Stimulated activated CD8-positive, alpha-beta memory T cell treated with anti-CD3 and anti-CD28 coated beads, Interleukin-12 subunit alpha, Interleukin-12 subunit beta, amount 100 ng/mL, for 1 hour (primary cell): ENCODE measurements at places on chromosomes 11 and 22.

GRCh38 chr11:19988598-19988997, 171.7 kb downstream of the DBX1 start:
- no peak for DNase-seq

GRCh38 chr11:59669611-59670009, 773 bp upstream of the PATL1 start:
- DNase-seq, result no peak

GRCh38 chr11:124898711-124899110, 1.0 kb upstream of the ROBO4 start:
- no peak for DNase-seq

DNA sequence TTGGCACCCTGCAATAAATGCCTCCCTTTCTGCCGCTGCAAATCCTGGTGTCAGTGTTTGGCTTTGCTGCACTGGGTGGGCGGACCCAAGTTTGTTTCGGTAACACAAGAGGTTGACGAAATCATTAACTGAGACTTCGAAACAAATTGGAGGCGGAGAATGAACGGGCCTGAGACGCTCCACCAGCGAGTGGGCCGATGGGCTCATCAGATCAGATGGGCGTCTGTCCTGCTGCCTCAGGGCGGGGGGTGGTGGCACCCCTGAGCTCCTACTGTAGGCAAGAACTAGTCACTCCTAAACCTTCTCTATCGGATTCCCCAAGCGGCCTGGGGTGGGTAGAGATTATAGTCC, 918 bp upstream of the CAPN5 start:
- no peak for DNase-seq

DNA sequence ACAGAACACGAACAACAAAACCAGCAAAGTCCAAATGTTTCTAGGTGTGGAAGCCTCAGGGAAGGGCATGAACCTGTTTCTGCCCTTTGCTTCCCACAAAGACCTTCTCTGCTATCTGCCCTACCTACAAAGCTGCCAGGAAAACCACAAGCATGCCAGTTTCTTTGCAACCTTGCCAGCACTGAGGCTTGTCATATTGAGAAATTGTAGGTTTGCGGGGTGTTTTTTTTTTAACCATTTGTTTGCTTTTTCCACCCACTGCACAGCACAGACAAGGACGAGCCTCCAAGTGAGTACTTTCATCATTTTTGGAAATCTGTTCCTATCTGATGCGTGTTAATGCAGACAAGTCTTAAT, 12.8 kb downstream of the PARVG start:
- DNase-seq, result no peak

DNA sequence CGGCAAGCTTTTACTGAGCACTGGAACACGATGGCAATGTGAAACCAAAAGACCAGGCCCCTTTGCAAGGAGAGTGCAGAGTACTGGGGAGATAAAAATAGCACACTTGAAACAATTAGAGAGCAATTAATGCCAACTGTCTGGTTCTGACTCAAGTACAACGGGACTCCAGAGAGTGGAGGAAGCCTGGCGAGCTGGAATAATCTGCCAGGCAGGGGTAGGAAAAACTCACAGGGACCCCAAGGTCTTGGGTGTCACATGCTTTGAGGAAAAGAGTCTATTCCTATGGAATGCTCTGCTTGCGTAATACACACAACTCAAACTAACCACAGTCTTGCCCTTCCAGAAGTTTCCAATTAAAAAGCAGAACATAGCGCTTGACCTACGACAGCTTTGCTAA, 113.0 kb upstream of the CLMP start:
- DNase-seq, result no peak

- no peak for DNase-seq
These were observed 13.4 kb downstream of the NFAM1 start for GRCh38 chr22:42418811-42419242.

DNA sequence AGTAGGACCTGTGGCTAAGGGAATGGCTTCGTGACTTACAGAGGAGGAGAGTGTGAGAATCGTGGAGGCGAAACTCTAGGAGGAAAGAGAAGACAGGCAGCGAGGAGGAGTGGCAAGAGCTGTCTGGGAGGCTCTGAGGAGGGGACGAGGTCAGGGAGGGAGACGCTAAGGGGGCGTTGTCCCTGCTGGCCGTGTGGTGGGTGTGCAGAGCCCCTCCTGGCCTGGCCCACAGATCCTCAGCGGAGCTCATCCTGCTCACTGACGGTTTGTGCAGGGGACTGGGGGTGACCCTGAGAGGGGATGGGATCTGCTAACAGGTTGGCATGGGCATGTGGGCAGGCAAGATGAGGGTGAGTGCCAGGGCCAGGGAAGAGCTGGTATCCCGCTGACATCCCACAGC, 56.5 kb upstream of the PRR5 start:
- no peak for DNase-seq

GRCh38 chr11:103552086-103552485, 442.9 kb downstream of the DYNC2H1 start:
- no peak for DNase-seq

DNA sequence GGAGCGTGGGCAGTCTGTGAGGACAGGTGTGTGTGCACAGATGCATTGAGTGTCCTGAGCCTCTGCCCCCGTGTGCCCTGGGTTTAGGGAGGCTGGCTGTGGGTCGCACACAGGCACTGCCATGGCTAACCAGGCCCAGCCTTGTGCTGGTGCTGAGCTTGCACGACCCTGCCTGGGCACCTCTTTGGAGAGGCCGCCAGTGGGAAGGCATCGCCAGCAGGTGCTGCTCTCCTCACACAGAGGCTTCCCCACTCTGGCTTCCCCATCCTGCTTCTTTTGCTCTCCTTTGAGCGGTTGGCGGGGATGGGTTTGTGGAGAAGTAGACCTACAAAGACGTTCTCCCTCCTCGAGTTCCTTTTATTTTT, 4.1 kb downstream of the WNT7B start:
- no peak for DNase-seq

GRCh38 chr11:68120273-68121066, 718 bp downstream of the CHKA start:
- no peak for DNase-seq

GRCh38 chr22:19036523-19037273, 85.5 kb downstream of the DGCR2 start:
- no peak for DNase-seq

DNA sequence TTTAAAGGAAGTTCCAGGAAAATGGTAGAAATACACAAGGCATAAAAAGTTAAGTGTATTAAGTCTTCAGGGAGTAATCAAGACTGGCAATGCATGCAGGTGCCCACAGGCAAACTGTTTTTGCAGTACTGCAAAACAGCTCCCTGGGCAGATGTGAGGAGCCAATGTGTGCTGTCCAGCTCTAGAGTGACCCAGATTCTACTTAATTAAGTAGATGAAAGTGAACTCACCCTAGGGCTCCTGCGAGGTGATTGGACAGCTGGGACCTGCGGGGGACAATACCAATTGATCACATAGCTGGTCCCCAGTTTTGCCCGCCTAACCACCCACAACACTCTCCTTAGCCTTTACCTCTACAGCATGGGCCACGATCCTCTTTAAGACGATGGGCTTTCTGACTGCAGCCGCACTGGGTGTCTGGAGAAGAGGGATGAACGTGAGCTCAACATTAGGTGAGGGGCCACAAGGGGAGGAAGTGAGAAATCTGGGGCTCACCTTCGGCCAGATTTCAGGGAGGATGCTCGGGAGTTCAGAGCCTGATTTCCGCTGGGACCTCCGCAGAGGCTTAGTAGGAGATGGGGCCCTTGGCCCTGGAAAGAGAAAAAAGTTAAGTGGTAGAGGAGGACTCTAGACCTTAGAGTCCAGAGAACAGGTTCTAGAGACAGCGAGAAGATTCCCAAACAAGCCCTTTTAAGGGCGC, 556 bp downstream of the CDCA5 start:
- no peak for DNase-seq

- no peak for DNase-seq
These were observed 3.3 kb upstream of the SCN4B start for GRCh38 chr11:118155776-118156530.

GRCh38 chr22:40766956-40767355, 52.2 kb downstream of the SLC25A17 start:
- DNase-seq, result no peak

DNA sequence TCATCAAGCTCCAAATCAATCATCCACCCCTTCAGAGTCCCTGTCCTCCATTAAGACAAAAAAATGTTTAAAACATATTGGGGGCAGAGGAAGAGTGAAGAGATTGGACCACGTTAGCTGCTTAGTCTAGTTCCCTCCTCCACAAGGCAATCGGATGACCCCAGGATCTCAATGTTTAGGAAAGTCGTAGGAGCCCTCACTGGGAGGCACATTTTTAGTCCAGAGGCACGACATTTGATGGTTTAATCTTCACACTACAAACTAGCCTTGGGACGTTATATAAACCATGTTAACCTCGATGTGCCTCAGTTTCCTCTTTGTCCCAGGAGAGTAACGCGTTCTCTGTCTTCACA, 588 bp upstream of the FAT3 start:
- DNase-seq, result no peak

DNA sequence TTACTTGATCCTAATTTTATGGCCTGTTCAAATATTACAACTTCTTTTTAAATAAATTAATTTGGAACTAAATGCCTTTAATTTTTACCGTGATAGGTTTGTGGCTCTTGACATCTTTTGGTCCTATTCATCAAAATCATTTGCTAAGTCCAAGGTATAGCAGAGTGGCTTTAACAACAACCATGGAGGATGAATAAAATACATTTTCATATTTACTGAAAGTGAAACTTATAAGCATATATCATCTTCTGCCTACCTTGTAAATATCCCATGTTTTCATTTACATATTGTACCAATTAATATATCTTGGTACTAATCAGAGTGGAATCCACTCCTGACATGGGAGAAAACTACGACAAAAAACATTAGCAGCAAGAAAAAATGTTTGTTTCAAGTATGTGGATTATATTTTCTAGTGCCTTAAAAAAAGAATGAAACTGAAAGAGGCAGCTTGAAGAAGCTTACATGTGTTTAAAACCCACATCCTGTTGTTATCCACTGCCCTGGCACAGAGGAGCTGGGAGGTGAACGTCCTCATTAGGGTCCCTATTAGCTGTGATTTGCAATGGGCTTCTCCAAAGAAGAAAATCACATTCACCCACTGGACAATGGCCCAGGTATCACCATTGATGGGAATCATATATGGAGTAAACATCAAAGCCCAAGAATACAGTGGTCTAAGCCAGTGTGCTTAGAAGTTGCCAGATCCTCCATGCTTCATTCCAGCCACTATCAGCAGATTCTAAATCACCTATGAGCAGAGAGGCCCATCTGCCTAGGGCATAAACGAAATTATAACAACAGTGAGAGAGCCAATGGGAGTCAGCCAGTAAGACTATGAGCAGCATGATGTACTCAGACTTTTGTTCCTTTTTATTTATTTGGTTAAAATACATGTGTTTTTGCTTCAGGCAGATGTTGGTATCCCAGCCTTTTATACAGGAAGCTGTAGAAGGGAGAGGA, 84.7 kb downstream of the MAML2 start:
- no peak for DNase-seq
